Stimulated activated CD8-positive, alpha-beta memory T cell treated with anti-CD3 and anti-CD28 coated beads, Interleukin-4, amount 100 ng/mL, for 48 hours (primary cell): ENCODE measurements at places on chromosomes 7 and 10.
A peak's percentile ranks its signal among the peaks of the same experiment; 100 is the strongest.

- no peak for DNase-seq
Observed at GRCh38 chr10:29163746-29164145, 125.1 kb upstream of the LYZL1 start.

DNA sequence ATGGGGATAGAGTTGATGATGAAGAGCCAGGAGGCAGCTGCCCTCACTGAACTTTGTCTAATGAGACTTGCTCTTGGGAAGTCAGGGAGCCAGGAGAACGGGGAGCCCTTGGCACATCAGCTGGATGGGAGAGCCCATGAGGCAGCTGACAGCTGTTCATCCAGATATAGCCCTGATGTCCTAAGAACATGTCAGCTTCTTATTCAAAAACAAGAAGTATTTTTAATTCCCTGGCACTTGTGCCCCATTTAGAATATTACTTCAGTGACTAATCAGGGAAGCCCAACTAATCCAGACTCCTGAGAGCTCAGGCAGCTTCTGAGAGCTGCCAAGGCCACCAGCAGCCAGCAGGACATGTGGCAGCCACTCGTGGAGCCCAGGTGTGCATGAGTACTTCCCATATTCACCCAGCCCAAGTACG, 363.4 kb downstream of the GRID1 start:
- DNase-seq = no peak

GRCh38 chr7:127251465-127252376, 1.0 kb downstream of the GRM8 start:
- peak; percentile 49 for DNase-seq

- DNase-seq = no peak
Observed at GRCh38 chr7:42039921-42040320, 197.1 kb downstream of the GLI3 start.

DNA sequence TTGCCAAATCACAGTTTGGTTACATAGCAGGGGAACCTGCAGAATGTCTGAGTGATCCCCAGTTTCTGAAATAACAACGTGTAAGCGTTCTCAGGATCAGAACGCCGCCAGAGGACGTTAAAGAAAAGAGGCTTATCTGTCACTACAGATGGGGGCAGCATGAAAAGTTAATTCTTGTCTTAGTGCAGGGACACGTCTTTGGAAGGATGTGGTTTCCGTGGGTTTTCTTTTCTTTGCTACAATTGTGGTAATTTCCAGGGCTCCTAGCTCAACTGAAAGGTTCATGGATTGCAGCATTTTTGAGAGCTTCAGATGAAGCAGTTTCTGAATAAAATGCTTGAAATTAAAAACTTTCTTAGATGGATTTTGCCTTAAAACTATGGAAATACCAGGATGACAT, 106.6 kb downstream of the PRKCQ start:
- DNase-seq = peak; percentile 58

- no peak for DNase-seq
Observed at GRCh38 chr10:29452546-29452945, 163.7 kb downstream of the LYZL1 start.

DNA sequence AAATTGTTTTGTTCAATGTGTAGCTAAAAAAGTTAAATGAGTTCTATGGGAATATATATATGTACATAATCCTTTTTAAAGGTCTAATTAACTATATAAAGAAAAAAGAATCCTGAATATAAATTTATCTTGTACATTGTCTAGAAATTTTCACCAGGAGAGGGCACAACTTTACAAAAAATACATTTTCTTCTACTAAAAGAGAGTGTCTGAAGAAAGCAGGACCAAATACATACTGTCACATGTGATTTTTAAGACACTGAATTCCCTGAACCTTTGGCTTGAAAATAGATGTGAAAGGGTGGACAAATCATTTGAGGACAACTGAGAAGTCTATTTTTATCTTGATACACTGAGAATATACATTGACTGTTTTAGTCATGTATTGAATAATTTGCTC, 204.3 kb downstream of the DGKB start:
- DNase-seq = no peak

- DNase-seq = no peak
Observed at GRCh38 chr7:11437994-11438393, 394.0 kb downstream of the THSD7A start.

GRCh38 chr10:119439922-119440321, 102.6 kb downstream of the RGS10 start:
- no peak for DNase-seq

- DNase-seq = no peak
Observed at GRCh38 chr7:129385116-129385515, 49.1 kb upstream of the STRIP2 start.

GRCh38 chr7:158596745-158597144, 9.1 kb upstream of the PTPRN2 start:
- no peak for DNase-seq

GRCh38 chr7:123494193-123494796, 40.1 kb downstream of the IQUB start:
- DNase-seq = no peak

DNA sequence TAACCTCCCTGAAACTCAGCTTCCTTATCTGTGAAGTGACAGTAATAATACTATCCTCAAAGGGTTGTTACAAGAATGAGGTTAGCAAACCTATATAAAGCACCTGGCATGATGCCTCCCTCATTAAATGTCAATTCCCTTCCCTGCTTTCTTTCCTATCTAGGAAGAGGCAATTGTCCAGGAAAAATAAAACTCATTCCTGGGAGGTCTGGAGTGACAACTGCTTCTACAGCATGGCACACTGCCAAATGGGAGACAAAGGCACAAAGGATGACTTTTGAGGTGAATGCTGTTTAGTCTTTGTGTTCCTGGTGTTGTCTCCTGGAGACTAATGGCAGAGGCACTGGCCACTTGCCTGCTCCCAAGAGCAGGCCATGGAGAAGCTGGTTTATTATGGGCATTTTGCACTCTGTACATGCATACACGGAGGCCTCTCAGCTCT, 32.2 kb upstream of the PDE1C start:
- no peak for DNase-seq

DNA sequence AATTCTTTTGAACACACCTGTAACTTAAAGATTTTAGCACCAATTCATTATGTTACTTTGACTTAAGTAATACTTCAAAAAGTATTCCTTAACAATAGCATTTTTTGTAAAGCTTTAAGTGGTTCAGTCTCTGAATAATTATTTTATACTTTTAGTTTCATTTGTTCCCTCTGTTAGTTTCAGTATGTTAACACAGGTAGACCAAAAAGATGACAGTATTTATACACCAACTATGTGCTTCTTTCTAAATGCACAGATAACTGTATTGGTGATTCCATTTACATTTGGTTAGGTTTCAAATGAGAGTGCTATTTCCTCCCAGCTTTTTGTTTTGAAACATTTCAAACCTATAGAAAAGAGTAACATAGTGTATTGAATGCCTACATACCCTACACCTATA, 14.0 kb downstream of the RALA start:
- DNase-seq = no peak

GRCh38 chr10:34567659-34568253, 247.3 kb downstream of the PARD3 start:
- no peak for DNase-seq

DNA sequence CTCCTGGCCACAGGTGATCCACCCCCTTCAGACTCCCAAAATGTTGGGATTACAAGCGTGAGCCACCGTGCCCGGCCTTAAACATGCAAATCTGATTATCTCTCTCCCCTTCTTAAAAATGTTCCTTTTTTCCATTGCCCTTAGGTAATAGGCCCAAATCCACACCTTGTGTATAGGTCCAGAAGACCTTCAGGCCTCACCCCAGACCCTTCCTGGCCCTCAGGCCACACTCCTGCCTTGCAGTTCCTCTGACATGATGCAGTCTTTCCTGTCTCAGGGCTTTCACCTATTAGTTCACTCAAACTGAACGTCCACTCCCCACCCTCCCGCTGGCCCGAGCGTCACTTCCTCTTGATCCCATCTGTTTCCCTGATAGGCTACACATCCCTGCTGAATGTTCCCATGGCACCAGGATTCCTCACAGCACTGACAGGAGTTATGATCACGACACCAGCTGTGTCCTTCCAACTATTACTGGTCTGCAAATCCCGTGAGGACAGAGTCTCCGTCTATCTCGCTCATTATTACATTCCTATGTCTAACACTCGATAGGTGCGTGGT, 46.4 kb downstream of the DENND2A start:
- no peak for DNase-seq

- no peak for DNase-seq
Observed at GRCh38 chr7:108684629-108685028, 115.0 kb downstream of the DNAJB9 start.

DNA sequence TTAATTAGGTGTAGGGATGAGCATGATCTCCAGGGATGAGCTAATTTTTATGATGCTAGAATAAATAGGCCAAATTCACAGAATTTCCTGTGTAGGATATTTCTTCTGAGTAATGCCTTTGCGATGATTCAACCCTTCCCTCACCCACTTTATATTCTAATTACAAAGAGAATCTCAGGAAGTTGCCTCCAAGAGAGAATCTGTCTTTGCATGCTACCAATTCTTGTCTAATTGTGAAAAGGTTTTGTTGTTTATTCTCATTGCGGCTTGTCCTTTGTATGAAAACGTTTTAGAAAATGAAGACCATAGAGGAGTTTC, 6.3 kb downstream of the C7orf57 start:
- DNase-seq = no peak
